ENCODE measurements at places on chromosomes 13 and 19. TPM values are rescaled to one million over a fixed set of nuclear protein-coding genes. Genes with fewer than 3 reads are reported as not detected.

GRCh38 chr19:14563590-14563926 lies 8.3 kb downstream of the NDUFB7 start:
- H3K4me3 ChIP-seq, result no peak overlapping the region
- H3K4me1 ChIP-seq, result no peaks in the 10 kb centered on the region
- no peaks in the 10 kb centered on the region for H3K27me3 ChIP-seq
- H3K27ac ChIP-seq, result no peak overlapping the region
- no peak for DNase-seq

Gene GFY
- total RNA-seq, result not detected

Gene CACNG7
- total RNA-seq, result not detected

Gene RNF113B
- total RNA-seq, result not detected

- H3K4me1 ChIP-seq, result no peaks in the 10 kb centered on the region
- no peaks in the 10 kb centered on the region for H3K36me3 ChIP-seq
- H3K4me3 ChIP-seq, result no peak overlapping the region
Measured at GRCh38 chr19:277131-277530, 14.1 kb downstream of the PLPP2 start.

Gene ZNF700
- total RNA-seq, result 21.2 TPM

Gene KLHL1
- total RNA-seq, result not detected

- DNase-seq, result no peak
- peaks cover 4% of the 10 kb centered on the region for H3K4me1 ChIP-seq
- no peaks in the 10 kb centered on the region for H3K27me3 ChIP-seq
- H3K36me3 ChIP-seq, result no peaks in the 10 kb centered on the region
- no peak overlapping the region for H3K4me3 ChIP-seq
Measured at GRCh38 chr19:33387351-33388230, 14.1 kb downstream of the CEBPG start.

Gene OR7G3
- not detected for total RNA-seq

Gene C19orf67
- not detected for total RNA-seq

DNA sequence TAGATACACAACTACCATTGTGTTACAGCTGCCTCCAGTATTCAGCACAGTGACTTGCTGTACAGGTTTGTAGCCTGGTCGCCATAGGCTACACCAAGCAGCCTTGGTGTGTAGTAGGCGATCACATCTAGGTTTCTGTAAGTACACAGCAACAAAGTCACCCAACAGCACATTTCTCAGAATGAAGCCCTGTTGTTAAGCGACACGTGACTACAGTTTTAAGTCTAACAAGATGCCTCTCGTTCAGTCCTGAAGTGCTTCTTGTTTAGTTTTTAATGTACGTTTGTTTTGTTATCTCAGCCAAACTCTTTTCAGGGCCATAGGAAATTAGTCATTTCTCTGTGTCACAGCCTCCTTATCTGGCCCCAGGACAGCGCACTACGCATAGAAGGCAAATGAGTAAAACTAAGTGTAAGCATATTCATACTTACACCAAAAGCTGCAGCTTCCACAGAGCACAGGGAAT lies 50.0 kb upstream of the GPR183 start:
- no peaks in the 10 kb centered on the region for H3K4me1 ChIP-seq
- H3K36me3 ChIP-seq, result no peaks in the 10 kb centered on the region
- peak overlapping the region; percentile 32 for H3K27ac ChIP-seq
- H3K27me3 ChIP-seq, result no peaks in the 10 kb centered on the region

GRCh38 chr19:29527500-29528328 lies 1.9 kb downstream of the VSTM2B start:
- no peak overlapping the region for H3K4me3 ChIP-seq
- peaks cover 39% of the 10 kb centered on the region for H3K4me1 ChIP-seq
- no peaks in the 10 kb centered on the region for H3K36me3 ChIP-seq
- peaks cover 3% of the 10 kb centered on the region for H3K27me3 ChIP-seq
- no peak overlapping the region for H3K27ac ChIP-seq

DNA sequence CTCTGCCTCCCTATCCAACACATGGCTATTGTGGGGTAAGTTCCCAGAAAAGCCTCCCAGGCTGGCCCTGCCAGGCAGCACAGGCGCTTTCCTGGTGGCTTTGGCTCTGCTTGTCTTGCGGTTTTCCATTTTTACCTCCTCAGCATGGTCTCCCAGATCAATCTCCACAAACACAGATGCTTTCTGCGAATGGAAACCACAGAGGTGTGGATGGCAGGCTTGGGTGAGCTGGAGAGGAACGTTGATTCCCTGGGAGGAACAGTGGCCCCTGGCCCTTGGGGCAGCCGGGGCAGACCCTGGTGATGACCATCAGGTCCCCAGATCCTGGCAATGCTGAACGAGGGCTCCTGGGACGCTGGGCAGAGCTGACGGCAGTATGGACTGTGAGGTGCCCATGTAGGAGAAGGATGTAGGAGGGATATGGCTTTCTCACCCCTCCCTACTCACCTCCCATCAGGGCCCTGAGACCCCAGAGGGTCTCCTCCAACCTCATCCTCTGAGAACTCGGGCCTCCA lies 6.6 kb downstream of the C13orf46 start:
- H3K27me3 ChIP-seq, result no peaks in the 10 kb centered on the region
- no peak for DNase-seq
- no peak overlapping the region for H3K27ac ChIP-seq
- H3K4me1 ChIP-seq, result no peaks in the 10 kb centered on the region
- no peaks in the 10 kb centered on the region for H3K36me3 ChIP-seq
- no peak overlapping the region for H3K4me3 ChIP-seq

Gene KRTDAP
- not detected for total RNA-seq

DNA sequence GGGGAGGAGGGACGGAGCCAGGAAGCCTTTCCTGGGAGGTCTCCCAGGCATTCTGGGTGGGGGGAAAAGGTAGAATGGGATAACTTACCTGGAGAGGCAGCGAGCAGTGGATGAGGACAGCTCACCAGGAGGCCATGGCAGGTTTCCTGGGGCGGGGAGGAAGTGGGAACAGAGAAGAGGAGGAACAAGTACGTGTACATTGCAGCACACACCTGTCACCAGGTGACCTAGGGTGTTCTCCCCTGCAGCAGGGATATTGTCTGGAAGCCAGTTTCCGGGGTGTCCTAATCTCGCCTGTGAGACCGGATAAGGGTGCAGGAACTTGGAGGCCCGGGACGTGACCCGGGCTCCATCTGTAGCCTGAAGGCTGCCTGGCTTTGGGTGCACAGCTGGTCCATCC lies at the start of gene FUT3:
Gene FUT3 (minus strand): TSS at position 148 of the 400 bp plus-strand sequence.
- H3K27me3 ChIP-seq, result no peaks in the 10 kb centered on the region
- no peaks in the 10 kb centered on the region for H3K4me1 ChIP-seq
- H3K27ac ChIP-seq, result no peak within 1 kb of the TSS
- no peaks in the 10 kb centered on the region for H3K36me3 ChIP-seq
- no peak for DNase-seq
- no peak within 1 kb of the TSS for H3K4me3 ChIP-seq

GRCh38 chr19:48926909-48927308 lies 6.6 kb upstream of the DHDH start:
- peak; percentile 37 for DNase-seq
- H3K27ac ChIP-seq, result no peak overlapping the region
- no peaks in the 10 kb centered on the region for H3K27me3 ChIP-seq
- no peaks in the 10 kb centered on the region for H3K4me1 ChIP-seq
- H3K4me3 ChIP-seq, result no peak overlapping the region

DNA sequence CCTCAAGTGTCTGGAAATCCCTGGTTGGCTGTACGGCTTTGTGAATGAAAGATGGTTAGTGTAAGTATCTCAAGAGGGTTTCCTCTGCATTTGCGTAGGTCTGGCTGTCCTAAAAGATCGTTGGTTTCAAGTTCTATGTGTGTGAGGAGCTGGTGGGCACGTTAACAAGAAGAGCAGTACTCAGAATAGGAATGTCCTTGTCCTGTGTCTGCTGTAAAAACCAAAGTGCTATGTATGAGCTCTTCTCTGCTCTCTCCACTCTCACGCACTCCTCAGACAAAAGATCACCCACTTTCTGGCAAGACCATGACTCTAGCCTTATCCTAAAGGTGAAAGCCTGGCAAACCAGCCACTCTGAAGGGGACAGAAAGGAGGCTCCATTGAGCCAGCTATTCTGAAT lies 39.1 kb downstream of the USP12 start:
- H3K4me1 ChIP-seq, result no peaks in the 10 kb centered on the region
- H3K36me3 ChIP-seq, result no peaks in the 10 kb centered on the region
- no peaks in the 10 kb centered on the region for H3K27me3 ChIP-seq
- no peak overlapping the region for H3K27ac ChIP-seq

Gene IL17D
- not detected for total RNA-seq

DNA sequence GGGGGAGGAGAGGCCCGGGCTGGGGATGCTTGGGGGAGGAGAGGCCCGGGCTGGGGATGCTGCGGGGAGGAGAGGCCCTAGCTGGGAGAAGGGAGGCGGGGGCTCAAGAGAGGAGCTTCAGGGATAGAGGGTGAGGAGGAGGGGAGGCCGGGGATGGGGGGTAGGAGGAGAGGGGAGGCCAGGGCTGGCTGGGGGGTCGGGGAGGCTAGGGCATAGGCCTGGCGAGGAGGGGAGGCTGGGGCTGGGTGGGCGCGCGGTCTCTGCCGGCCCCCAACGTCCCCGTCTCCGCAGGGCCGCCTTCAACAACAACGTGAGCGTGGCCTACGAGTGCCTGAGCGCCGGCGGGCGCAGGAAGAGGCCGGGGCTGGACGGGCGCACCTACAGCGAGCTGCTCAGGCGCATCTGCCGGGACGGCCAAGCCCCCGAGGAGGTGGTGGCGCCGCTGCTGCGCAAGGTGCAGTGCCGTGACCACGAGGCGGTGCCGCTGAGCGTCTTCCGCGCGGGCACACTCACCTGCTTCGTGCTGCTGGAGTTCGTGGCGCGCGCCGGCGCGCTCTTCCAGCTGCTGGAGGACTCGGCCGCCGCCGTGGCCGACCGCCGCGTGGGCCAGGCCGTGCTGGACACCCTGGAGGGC lies 11.4 kb downstream of the TPGS1 start:
- H3K4me1 ChIP-seq, result no peaks in the 10 kb centered on the region
- H3K36me3 ChIP-seq, result no peaks in the 10 kb centered on the region
- no peak overlapping the region for H3K4me3 ChIP-seq
- H3K27ac ChIP-seq, result no peak overlapping the region
- H3K27me3 ChIP-seq, result no peaks in the 10 kb centered on the region

DNA sequence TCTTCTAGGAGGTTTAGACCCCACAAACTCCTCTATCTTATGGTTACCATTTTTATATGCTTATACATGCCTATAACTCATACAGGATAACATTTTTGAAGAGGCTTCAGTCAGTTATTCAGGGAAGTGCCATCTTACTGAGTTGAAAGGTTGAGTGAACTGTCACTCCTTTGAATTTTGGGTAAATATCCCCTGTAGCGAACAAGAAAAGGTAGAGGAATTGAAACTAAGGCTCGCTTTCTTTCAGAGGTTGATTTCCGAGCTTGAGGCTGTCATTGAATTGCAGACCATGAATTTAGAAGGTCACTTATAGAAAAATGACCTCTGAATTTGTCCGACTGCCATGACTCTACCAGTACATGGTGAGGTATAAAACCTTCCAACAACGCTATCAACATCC lies 35.1 kb downstream of the MICU2 start:
- no peak overlapping the region for H3K4me3 ChIP-seq
- H3K27me3 ChIP-seq, result no peaks in the 10 kb centered on the region
- no peaks in the 10 kb centered on the region for H3K36me3 ChIP-seq
- H3K27ac ChIP-seq, result no peak overlapping the region
- DNase-seq, result no peak
- no peaks in the 10 kb centered on the region for H3K4me1 ChIP-seq

Gene NLRP4
- not detected for total RNA-seq

DNA sequence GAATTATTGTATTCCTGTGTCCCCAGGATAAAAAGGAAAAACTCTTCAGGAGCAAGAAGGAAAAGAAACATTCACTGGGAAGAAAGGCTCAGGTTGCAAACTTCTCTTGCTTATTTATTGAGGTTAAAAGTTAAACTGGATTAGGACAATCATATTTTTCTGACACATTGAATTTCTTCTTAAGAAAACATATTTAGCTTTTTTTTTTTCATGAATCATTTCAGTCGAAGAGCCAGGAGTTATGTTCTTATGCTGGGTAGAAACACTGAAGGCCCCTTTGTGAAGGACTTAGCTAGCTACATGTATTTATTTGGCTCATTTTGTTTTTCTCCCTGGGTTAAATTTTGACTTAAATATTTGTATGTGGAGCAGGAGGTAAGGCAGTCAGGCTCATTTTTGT lies 434.0 kb downstream of the KLF5 start:
- no peaks in the 10 kb centered on the region for H3K27me3 ChIP-seq
- H3K4me3 ChIP-seq, result no peak overlapping the region
- H3K4me1 ChIP-seq, result no peaks in the 10 kb centered on the region
- no peak overlapping the region for H3K27ac ChIP-seq
- H3K36me3 ChIP-seq, result no peaks in the 10 kb centered on the region

GRCh38 chr13:34420702-34421346 lies 521.2 kb upstream of the NBEA start:
- DNase-seq, result no peak
- H3K36me3 ChIP-seq, result no peaks in the 10 kb centered on the region
- no peak overlapping the region for H3K27ac ChIP-seq
- no peaks in the 10 kb centered on the region for H3K27me3 ChIP-seq

DNA sequence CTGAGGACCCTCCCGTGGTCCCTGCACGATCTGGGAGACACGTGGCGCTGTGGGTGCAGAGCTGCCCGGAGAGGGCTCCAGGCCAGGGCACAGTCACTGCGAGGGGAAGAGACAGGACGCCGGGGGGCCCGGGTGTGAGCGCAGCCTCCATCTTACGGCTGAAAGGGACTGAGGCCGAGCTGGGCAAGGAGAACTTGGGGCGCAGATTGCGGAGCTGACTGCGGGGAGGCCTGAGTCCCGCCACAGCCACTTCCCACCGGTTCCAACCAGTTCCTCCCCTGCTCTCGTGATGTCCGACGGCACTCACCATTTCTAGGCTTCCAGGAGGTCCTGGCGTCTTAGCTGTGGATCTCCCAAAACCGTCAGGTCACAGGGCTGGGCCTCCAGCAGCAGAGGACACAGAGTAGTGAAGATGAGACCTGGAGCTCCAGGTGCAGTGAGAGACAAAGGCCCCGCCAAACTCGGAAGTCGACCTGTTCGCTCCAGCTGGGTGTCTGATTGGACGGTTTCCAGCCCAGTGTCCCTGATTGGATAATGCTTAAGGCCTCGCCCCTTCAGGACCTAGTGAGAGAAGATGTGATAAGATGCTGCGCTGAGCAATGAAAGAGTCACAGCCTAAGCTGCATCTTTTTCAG lies 4.8 kb upstream of the ZNF253 start:
- H3K36me3 ChIP-seq, result no peaks in the 10 kb centered on the region
- H3K27ac ChIP-seq, result no peak overlapping the region
- no peak overlapping the region for H3K4me3 ChIP-seq
- H3K27me3 ChIP-seq, result no peaks in the 10 kb centered on the region
- no peaks in the 10 kb centered on the region for H3K4me1 ChIP-seq

- DNase-seq, result no peak
- no peaks in the 10 kb centered on the region for H3K36me3 ChIP-seq
- H3K27me3 ChIP-seq, result no peaks in the 10 kb centered on the region
- no peaks in the 10 kb centered on the region for H3K4me1 ChIP-seq
Measured at GRCh38 chr13:32728327-32728726, 142.1 kb downstream of the PDS5B start.

- no peaks in the 10 kb centered on the region for H3K27me3 ChIP-seq
- no peaks in the 10 kb centered on the region for H3K36me3 ChIP-seq
- DNase-seq, result no peak
- H3K4me3 ChIP-seq, result no peak overlapping the region
Measured at GRCh38 chr13:53545340-53545941, 516.8 kb downstream of the OLFM4 start.
